ENCODE measurements at places on chromosomes 7 and 10.

- DNase-seq = peak; percentile 51
These were observed 45.7 kb downstream of the IKZF1 start for GRCh38 chr7:50349963-50350944.

DNA sequence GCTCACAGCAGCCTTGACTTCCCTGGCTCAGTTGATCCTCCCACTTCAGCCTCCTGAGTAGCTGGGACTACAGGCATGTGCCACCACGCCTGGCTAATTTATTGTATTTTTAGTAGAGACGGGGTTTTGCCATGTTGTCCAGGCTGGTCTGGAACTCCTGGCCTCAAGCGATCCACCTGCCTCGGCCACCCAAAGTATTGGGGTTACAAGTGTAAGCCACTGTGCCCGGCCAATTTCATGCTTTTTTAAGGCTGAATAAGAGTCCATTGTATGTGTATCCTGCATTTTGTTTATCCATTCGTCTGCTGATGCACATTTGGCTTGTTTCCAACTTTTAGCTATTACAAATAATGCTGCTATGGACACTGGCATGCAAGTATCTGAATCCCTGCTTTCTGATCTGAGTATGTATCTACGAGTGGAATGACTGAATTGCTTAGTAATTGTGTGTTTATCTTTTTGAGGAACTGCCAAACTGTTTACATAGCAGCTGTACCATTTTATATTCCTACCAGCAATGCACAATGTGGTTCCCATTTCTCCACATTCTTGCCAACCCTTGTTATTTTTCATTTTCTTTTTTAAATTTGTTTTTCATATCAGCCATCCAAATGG, 37.3 kb upstream of the TPST1 start:
- no peak for DNase-seq

GRCh38 chr10:63055705-63056104, 77.4 kb upstream of the NRBF2 start:
- no peak for DNase-seq

GRCh38 chr7:129569811-129570215, 41.7 kb upstream of the NRF1 start:
- DNase-seq = no peak

DNA sequence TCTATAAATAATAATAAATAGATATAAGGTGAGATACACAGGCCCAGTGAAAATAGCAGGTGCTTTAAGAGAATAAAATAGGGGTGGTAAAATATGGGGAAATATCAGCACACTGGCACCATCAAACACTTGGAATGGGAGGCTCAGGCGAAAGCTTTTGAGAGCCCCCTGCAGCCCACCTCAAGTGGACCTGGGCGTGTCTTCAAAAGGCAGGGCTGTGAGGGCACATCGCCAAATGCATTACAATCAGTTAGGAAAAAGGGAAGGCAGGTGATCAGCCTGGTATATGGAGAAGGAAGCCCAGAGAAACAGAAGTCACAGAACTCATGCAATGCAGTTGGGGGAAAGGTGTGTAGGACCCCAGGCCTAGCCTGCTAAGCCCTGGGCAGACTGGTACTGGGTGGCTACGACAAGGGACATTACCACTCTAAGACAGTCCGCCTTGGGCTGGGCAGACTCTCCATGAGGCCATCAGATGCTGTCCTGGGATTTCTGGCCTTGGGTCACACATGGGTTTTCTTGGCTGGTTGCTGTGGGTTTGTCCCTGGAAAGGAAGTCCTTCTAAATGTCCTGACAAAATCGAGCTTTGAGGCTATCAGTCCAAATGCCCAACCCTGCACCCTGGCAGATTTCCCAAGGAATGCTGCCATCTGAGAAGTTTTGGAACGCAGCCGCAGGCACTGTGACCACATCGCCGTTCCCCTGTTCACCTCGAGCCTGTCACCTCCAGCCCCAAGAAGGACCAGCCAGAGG, 330.6 kb downstream of the GRID1 start:
- DNase-seq = no peak

- DNase-seq = no peak
These were observed 33.0 kb upstream of the NOBOX start for GRCh38 chr7:144436500-144436899.

DNA sequence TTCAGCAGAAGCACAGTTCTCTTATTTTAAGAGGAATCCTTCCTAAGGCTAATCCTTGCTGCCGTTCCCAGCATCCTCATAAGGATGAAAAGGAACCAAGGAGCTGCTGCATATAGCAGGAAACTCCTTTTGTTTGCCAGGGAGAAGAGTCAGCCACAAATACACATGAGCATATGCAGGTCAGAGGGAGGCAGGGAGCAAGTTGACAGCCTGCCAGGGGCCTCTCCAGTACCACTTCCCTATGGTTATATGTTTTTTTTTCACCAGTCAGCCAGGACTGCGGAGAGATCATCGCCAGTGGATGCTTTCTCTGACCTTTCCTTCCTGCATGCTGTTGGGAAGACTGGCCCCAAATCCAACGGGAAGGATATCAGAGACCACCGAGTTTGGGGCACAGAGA, 39.8 kb downstream of the SLC35B4 start:
- DNase-seq = no peak

- no peak for DNase-seq
These were observed at the start of gene EPHB4 for GRCh38 chr7:100827330-100828226. Gene EPHB4, minus strand, starts transcription at chr7:100827523. Its CDS starts 493 bp downstream, at chr7:100827030.

DNA sequence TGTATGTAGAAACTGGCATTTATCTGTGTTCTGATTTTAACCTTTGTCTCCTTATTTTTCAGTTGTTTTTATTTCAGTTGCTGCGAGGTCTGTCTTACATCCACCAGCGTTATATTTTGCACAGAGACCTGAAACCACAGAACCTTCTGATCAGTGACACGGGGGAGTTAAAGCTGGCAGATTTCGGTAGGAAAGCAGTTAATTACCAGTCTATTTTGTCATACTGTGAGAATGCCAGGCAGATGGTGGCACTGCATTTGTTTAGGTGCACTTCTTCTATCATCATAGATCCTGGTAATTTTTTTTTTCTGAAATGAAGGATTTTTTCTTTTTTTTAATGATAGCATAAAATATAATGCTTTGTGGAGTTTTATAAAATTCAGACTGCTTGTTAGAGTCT, 321.4 kb downstream of the CDK14 start:
- DNase-seq = no peak

GRCh38 chr7:157566631-157567006, 229.8 kb downstream of the DNAJB6 start:
- DNase-seq = no peak

DNA sequence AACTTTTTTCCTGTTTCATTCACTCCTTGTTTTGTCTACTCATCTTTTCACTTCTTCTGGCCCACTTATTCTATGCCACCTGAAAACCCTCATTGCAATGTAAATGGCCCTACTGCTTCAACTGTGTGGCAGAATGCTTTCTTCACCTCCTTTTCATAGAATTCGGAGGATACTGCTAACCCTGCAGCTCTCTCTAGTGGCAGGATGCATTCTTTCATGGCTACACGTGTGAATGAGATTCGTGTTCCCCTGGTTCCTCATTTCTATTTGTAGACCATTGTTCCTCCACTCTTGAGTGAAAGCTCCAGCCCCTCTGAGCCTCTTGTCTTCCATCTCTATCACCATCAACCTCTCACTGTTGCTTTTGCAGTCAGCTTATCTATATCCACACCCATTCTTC, 20.9 kb upstream of the CYP26C1 start:
- no peak for DNase-seq

GRCh38 chr10:1395025-1395480, 338.9 kb downstream of the WDR37 start:
- no peak for DNase-seq

DNA sequence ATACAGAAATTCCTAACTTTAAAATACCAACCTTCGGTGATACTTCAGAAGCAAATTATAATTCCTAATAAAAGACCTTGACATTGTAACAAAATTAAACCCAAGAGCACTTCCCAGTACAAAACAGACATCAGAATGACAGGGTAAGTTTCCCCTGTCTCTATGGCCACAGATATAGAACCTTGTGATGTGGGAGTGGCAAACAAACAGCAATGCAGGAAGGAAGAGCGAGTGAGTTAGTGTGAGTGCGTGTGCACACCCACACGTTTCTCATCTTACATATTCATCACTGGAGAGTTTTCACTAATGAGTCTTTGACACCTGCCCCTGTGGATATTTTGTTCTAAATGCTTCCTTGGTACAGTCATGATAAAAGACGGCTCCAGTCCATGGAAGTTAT, 72.2 kb downstream of the VWC2 start:
- DNase-seq = no peak

DNA sequence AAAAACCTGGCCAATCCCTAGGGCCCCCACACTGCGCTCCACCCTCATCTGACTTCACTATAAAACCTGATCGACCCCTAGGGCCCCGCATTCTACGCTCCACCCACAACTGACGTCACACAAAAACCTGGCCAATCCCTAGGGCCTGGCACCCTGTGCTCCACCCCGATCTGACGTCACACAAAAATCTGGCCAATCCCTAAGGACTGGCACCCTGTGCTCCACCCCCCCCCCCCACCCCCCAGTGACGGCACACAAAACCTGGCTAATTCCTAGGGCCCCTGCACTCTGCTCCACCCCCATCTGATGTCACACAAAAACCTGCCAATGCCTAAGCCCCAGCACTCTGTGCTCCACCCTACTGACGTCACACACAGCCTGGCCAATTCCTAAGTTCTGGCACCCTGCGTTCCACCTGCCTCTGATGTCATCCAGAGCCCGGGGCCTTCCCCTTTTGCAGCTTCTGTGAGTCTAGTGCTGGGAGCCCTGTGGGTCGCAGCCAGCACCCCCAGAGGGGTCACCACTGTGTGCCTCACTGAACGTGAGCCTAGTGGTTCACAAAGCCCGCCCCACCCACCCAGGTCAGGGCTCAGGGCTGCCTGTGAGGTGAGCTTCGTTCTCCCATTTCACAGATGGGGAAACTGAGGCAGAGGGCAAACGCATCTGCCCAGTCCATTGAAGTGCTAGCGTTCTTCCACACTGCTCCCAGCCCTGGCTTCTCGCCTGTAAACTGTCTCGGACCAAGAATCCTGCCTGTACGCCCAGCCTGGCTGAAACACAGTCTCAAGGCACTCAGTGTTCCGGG, 40.6 kb downstream of the MICALL2 start:
- no peak for DNase-seq

- no peak for DNase-seq
These were observed 23.3 kb downstream of the MACC1 start for GRCh38 chr7:20193873-20194272.

- DNase-seq = no peak
These were observed 21.6 kb downstream of the TBATA start for GRCh38 chr10:70763567-70763966.

DNA sequence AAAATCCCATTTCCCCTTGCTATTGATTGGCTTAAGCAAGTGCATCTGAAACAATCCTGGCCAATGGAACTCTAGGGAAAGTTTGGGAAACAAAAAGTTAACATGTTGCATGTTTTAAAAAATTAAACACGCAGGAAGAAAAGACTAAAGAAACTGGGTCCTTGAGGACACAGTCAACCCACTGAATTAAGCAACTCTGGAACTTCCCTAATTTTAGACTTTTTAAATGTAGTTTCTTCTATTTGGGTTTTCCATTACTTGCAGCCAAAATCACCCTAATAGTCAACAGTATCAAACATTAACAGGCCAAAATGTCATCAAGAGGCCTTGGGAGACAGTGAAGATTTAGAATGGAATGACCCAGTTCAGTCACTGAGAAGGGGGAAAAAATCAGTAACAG, 40.6 kb downstream of the OSBPL3 start:
- no peak for DNase-seq

GRCh38 chr10:114179148-114179547, at the start of gene TDRD1:
Gene TDRD1, plus strand, starts transcription at chr10:114179353. Its CDS starts 8,479 bp downstream, at chr10:114187832.
- no peak for DNase-seq

DNA sequence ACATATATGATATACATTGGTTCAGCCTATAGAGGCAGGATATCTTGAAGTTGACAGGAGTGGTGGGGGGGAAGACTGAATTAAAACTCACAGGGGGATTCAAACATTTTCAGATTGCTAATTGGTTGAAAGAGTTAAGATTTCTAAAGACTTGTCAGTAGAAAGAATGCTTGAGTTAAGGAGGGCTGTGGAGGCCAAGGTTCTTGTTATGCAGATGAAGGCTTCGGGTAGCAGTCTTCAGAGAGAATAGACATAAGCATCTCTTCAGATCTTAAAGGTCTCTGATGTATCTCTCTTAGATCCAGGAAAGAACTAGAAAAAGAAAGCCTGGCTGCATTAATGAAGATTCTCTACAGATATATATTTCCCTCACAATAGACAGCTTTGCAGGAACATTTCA, 209.8 kb upstream of the SEMA3D start:
- DNase-seq = no peak

- no peak for DNase-seq
These were observed 17.0 kb upstream of the ORAI2 start for GRCh38 chr7:102416406-102416805.

GRCh38 chr7:73766556-73767229, 3.4 kb downstream of the CLDN3 start:
- no peak for DNase-seq

GRCh38 chr7:7966141-7966734, 2.4 kb upstream of the GLCCI1 start:
- DNase-seq = no peak

- DNase-seq = no peak
These were observed 132.9 kb upstream of the PLXDC2 start for GRCh38 chr10:19683356-19683755.

DNA sequence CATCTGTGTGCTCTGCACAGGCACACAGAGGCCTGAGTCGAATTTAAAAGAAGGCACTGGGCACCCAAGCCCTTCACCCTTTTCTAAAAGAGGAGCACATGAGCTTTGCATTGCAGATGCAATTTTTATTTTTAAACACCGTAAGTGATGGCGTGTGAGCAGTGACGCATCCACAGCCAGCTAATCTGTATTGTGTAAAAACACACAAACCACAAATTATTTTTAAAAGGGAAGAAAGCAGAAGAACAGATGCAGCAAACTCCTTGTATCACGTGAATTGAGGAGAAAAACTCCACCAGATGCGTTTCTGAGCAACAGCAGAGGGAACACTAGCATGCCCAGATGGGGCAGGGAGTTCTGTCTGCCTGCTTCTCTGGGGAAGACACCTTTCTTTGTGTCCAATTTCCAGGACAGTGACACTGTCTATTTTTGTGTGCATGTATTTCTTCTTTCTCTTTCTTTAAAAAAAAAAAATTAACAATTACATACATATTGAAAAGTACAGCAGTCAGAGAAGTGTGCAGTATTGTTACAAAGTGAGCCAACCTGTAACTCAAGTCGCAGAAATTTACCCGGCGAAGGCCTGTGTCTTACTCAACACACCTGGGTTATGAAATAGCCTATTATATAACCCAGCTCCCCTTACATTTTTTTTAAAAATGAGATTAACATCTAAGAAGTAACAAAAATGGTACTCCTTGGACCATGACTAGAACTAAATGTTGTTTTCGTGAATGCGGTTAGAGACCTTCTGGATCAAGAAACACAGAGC, 39.2 kb downstream of the EEPD1 start:
- peak; percentile 55 for DNase-seq

Data from CD4-positive, alpha-beta T cell treated with Interleukin-15 for 1 hour (primary cell).